Muscle of leg (tissue), 16 donors: ENCODE measurements at places on chromosomes 1 and 21. TPM values are rescaled to one million over a fixed set of nuclear protein-coding genes. Genes with fewer than 3 reads are reported as not detected.

The DCST2 gene
- total RNA-seq: 0.49 TPM

The ANGPTL7 gene
- total RNA-seq: 1.2 TPM

The BARHL2 gene
- total RNA-seq: not detected

DNA sequence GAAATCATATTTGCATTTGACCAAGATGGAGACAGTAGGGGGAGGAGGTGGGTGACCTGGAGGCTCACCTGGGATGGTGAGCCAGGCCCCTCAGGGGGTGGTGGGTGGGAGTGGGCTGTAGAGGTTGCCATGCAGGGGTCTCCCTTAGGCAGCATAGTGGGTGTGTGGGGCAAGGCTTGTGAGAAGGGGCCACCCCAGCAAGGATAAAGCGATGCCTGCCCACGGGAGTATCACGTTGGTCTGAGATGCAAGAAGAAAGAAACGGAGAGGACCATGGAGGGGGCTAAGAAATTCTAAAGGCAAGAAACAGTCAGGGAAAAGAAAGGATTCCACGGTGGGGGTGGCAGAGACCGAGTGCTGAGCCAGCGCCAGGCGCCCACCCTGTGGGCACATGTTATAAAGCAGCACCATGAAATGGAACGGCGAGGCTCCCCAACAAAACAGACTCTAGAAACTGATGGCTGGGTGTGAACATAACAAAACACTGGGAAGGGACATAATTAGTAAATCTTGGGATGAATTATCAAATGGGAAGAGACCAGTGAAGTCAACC is 11.7 kb upstream of the C2CD2 start:
- no peak overlapping the region for H3K4me3 ChIP-seq
- no peaks in the 10 kb centered on the region for H3K27me3 ChIP-seq
- peaks cover 8% of the 10 kb centered on the region for H3K4me1 ChIP-seq
- no peak for DNase-seq
- H3K27ac ChIP-seq: no peak overlapping the region

- no peaks in the 10 kb centered on the region for H3K27me3 ChIP-seq
- H3K27ac ChIP-seq: no peak overlapping the region
- peaks cover 23% of the 10 kb centered on the region for H3K36me3 ChIP-seq
- H3K4me3 ChIP-seq: no peak overlapping the region
- H3K4me1 ChIP-seq: no peaks in the 10 kb centered on the region
Observed at GRCh38 chr1:211353562-211354212, 27.1 kb downstream of the TRAF5 start.

- H3K36me3 ChIP-seq: peaks cover 3% of the 10 kb centered on the region
- H3K27me3 ChIP-seq: no peaks in the 10 kb centered on the region
- peak; percentile 33 for DNase-seq
Observed at GRCh38 chr1:28247612-28248272, 11.6 kb upstream of the SESN2 start.

DNA sequence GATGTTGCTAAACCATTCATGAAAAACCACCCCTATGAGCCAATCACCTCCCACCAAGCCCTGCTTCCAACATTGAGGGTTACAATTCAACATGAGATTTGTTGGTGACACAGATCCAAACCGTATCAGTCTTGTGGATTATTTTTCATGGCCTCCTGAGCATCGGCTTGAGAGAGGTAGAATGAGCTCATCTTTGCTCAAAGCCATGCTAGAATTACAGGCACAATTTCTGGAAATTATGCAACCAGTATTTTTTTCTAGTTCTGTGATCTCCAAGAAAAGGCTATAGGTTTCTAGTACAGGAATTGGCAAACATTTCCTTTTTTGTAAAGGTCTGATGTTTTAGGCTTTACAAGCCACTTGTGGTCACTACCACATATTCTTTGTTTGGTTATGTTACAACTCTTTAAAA is 219.4 kb downstream of the DUSP10 start:
- no peaks in the 10 kb centered on the region for H3K36me3 ChIP-seq
- H3K27ac ChIP-seq: no peak overlapping the region
- no peak for DNase-seq

- H3K4me3 ChIP-seq: no peak overlapping the region
- H3K27me3 ChIP-seq: no peaks in the 10 kb centered on the region
Observed at GRCh38 chr1:54663725-54664124, 22.1 kb downstream of the MROH7 start.

DNA sequence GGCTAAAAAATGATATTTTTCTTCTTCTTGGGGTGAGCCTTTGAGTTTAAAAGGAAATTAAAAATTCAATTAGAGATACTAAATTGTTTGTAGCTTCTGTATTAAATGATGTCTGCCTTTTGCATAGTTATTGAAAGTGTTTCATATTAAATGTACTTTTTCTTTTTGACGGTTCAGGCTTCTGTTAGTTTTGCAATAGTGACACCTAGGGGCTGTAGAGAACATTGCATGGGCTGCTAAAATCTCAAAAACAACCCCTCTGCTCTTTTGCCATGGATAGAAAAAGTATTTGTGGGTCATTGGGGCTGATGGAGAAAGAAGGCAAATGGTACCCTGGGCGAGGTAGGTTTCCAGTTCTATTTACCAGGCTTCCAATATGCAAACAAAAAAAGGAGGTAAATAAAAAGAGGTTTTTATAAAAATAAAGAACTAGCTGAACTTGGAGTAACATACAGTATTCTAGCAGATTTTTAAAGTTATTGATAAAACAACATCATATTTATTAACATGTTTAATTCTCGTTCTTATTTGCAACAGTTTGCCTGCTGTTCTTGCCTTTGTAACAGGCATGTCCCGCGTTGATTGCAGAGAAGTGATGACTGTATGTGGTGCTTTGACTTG is 115.4 kb upstream of the HOOK1 start:
- H3K27me3 ChIP-seq: no peaks in the 10 kb centered on the region
- no peaks in the 10 kb centered on the region for H3K36me3 ChIP-seq
- no peak overlapping the region for H3K27ac ChIP-seq
- peak; percentile 75 for DNase-seq
- no peak overlapping the region for H3K4me3 ChIP-seq

DNA sequence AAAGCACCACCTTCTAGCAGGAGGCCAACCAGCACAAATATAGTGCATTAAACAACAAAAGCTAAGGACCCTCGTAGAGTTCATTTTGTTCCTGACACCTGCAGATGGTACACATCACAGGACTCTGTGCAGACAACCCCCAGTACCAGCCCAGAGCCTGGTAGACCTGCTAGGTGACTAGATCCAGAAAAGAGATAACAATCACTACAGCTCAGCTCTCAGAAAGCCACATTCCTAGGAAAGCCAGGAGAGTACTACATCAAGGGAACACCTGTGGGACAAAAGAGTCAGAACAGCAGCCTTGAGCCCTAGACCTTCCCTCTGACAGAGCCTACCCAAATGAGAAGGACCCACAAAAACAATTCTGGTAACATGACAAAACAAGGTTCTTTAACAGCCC is 344.7 kb upstream of the PTBP2 start:
- no peaks in the 10 kb centered on the region for H3K36me3 ChIP-seq
- no peaks in the 10 kb centered on the region for H3K27me3 ChIP-seq
- no peak for DNase-seq
- H3K27ac ChIP-seq: no peak overlapping the region

DNA sequence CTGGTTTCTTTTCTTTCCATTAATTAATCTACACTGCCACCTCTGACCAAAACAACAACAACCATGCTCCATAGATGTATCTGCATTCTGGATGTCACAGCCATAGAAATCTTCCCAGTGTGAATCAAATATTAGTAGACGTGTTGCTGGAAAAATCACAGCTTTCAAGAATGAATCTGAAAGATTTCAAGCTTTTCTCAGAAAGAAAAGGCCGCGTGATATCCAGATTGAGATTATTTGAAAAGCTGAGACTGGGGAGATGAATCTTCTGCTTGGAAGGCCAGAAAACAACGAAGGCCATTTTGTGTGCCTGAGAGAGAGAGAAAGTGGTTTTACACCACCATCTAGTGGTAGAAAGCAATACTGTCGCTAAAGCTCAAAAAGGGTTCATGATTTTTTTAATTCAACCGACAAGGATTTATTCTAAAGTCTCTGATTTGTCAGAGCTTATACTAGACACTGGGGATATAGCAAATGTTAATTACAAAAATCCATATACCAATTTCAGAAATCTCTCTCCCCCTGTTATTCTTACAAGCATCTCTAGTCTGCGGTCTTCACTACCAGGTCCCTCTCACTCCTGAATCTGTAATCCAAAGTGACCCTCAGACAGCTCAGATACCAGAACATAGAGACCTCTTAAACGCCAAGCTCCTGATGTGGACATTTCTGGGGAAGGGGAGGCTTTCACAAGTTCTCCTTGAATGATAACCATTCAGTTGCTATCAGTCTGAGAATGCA is 87.5 kb upstream of the SGIP1 start:
- no peaks in the 10 kb centered on the region for H3K36me3 ChIP-seq
- no peak overlapping the region for H3K4me3 ChIP-seq
- H3K27me3 ChIP-seq: no peaks in the 10 kb centered on the region
- no peak overlapping the region for H3K27ac ChIP-seq

DNA sequence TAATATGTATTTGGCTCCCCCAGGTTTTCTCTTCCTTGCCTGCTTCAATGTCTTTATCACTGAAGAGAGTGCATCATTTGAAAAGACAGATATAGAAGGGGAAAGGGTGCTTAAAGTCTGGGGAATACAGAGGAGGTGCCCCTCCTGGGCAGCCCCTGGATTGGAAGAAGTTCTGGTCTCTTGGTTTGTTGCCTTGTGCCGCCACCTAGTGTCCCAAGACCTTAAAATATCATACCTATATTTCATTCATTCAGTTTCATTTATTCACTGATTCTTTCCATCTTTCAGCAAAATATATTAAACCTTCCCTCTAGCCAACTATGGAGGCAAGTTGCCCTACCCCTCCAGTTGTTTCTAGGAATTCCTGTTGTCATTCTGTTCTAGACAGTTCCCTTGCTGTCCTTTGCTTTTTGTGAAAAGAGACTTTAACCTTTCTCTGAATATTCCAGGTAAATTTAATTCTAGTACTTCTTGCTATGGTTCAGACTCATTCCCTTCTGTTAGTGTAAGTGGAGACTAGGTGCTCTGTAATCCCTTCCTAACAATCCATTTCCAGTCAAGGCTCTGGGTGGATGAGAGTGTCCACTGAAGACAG is 56.1 kb downstream of the MEF2D start:
- DNase-seq: no peak
- no peak overlapping the region for H3K27ac ChIP-seq
- H3K36me3 ChIP-seq: no peaks in the 10 kb centered on the region
- H3K4me1 ChIP-seq: no peaks in the 10 kb centered on the region
- no peak overlapping the region for H3K4me3 ChIP-seq

- peaks cover 10% of the 10 kb centered on the region for H3K27me3 ChIP-seq
- peaks cover 60% of the 10 kb centered on the region for H3K4me1 ChIP-seq
- peak; percentile 84 for DNase-seq
- no peak overlapping the region for H3K4me3 ChIP-seq
- H3K36me3 ChIP-seq: no peaks in the 10 kb centered on the region
- H3K27ac ChIP-seq: no peak overlapping the region
Observed at GRCh38 chr1:109790735-109791494, 27.2 kb upstream of the EPS8L3 start.

GRCh38 chr1:4488018-4488417 is 166.4 kb upstream of the AJAP1 start:
- H3K4me3 ChIP-seq: no peak overlapping the region
- no peak overlapping the region for H3K27ac ChIP-seq
- H3K27me3 ChIP-seq: no peaks in the 10 kb centered on the region
- no peaks in the 10 kb centered on the region for H3K36me3 ChIP-seq
- no peak for DNase-seq
